ENCODE measurements at places on chromosomes 3 and 15. TPM values are rescaled to one million over a fixed set of nuclear protein-coding genes. Genes with fewer than 3 reads are reported as not detected.

Gene ETFA
- total RNA-seq = 71.3 TPM

GRCh38 chr3:66565301-66565700 is 64.5 kb upstream of the LRIG1 start:
- DNase-seq = no peak

GRCh38 chr3:71726146-71726545 is 944 bp upstream of the EIF4E3 start:
- DNase-seq = no peak

Gene STRA6
- total RNA-seq = not detected

DNA sequence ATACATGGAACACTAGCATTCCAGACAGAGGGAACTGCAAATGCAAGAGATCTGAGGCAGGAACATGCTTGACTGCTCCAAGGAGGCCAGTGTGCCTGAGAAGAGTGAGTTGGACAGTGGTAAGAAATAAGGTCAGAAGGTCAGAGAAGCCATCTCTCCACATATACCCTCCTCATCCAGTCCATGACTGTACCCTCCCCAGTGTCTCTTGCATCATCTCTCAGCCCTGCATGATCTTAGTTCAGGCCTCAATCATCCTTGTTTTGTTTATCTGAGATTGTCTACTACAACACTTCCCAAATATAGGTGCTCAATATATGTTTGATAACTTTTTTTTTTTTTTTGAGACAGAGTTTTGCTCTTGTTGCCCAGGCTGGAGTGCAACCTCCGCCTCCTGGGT is 5.5 kb upstream of the RSL24D1 start:
- no peak for DNase-seq

GRCh38 chr3:125594125-125594524 is 1.2 kb downstream of the OSBPL11 start:
- DNase-seq = no peak

DNA sequence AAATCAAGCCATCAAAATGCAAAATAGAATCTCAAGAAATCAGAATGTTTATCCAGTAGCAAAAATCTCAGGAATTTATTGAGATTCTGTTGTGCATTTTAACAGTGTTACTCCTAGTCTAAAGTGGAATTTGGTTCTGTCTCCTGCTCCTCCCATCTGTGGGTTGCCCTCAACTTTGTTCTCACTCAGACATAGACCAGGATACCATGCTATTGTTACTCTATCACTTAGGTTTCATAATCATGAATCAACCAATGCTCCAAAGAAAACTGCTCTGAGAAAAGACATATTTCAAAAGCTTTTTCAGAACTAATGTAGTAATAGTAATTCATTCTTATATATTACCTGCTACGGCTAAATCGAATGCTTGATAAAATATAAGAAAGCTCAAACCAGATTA is 274.7 kb downstream of the RBMS3 start:
- no peak for DNase-seq

- DNase-seq = no peak
Observed at GRCh38 chr15:32125595-32125994, 95.3 kb downstream of the CHRNA7 start.

DNA sequence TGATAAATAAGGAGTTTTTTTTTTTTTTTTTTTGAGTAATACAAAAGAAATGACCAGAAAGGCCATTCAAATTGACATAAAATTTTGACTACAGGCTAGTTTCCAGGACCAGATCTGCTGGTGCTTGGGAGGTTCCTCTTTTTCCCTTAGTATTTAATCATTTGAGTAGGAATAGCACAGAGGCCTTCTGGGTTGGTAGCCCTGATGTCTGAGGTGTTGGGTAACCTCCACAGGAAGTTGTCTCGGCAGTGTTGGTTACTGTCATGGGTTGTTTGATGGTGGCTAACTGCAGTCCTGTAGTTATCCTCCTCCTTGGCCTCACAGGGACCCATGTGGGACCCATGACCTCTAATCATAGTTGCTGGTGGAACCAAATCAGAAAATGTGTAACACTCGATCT is 91.1 kb downstream of the USP13 start:
- DNase-seq = no peak

DNA sequence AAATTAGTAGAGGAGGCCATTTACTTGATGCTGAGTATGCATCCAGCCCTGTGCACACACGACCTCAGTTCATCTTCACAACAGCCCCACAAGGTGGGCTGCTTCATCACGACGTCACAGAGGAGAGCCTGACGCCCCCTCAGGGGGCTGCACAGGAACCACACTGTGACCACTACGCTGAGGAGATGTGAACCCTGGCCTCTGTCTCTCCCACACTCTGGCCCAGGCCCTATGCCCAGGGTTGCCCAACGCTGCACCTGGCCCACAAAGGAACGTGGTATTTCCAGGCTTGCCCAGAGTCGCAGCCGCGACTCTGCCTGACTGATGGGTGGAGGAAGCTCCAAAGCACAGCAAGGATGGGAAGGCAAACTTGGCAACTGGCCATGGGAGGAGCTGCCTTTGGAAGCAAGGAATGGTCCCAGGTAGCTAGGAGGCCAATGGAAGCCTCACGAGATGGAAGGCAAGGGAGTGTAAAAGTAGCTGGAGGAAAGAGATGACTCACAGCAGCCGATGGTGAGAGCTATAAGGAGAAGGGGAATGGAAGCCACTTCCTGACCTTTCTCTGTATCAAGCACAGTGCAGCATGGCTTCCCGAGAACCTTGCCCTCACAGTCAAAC is 226.0 kb downstream of the KLF13 start:
- no peak for DNase-seq

Gene DMXL2
- total RNA-seq = 55.2 TPM

Gene THOC7
- total RNA-seq = 46.9 TPM

DNA sequence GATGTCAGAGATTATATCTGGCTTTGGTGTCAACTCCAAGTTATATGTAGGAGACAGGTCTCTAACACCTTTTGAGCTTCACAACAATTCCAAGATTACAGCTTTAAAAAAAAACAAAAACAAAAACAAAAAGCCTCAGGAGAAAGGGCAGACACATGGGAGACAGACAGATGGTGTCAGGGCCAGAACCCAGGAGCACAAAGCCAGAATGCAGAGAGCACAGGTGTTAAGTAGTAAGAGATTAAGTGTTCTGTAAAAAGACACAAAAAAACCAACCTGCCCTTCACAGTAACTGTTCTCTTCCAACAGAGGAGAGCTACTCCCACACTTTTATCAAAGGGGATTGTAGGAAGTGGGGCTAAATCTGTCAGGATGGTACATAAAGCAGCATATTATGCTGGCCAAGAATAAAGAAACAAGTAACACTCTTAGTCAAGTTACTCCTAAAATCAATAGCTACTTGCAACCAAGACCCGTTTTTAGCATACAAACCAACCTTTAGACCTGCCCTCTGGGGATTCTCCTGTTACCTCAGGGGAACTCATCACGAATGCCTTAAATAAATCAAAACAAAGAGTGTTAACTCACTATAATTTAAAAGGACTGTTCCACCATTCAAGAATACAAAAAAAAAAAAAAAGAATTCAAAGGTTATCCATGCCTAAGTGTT is 5.9 kb downstream of the CPEB1 start:
- DNase-seq = no peak
